ENCODE measurements at places on chromosomes 3 and 15.

GRCh38 chr3:194872669-194872977, 186.9 kb downstream of the FAM43A start:
- no peak for DNase-seq

DNA sequence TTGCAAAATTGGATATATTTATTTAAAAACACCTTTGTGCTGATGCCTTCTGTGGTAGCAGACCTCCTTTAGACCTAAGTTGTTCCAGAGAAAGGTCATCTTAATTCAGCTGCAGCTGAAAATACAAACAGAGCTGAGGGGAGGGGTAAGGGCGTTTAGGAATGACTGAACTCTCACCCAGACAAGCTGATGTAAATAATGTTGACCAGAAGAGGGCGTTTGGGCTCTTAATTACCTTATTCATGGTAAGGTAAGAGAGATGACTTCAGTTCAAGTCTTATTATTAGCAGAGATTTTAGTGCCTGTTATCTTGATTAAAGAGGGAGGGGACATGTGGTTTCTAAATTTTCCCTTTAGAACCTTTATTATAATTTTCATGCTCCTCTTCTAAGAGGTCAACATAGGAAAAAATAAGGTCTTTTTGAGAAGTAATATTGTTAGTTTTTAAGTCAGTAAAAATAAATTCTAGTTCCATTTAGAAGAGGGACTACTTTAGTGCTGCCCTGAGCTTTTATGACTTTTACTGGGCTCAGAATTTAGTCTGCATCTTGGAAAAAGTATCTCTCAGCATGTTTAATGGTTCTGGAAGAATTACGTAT, 46.3 kb downstream of the GPR171 start:
- DNase-seq, result peak; percentile 80

- DNase-seq, result no peak
These were observed 4.5 kb downstream of the CHST13 start for GRCh38 chr3:126528419-126528799.

DNA sequence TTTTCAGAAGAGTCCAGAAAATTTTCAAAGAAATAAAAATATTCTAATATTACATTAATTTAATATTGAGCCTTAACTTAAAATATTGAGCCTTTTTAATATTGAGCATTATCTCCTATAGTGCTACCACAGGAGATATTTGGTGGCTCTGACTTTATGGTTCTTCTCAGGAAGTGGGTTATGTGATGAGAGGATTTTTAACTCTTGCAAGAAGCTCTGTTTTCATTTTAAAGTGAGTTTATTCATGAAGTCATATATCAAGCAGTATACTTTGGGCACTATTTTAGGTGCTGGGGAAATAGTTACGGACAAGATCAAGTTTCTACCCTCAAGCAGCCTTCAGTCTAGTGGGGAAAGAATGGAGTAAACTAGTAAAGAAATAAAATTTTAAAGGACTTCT, 13.4 kb upstream of the MBNL1 start:
- DNase-seq, result no peak

GRCh38 chr3:167991213-167991612, 104.5 kb downstream of the GOLIM4 start:
- no peak for DNase-seq

- DNase-seq, result no peak
These were observed 22.4 kb downstream of the FNDC3B start for GRCh38 chr3:172061724-172062184.

GRCh38 chr3:126342991-126343648, 14.1 kb downstream of the KLF15 start:
- DNase-seq, result peak; percentile 20

DNA sequence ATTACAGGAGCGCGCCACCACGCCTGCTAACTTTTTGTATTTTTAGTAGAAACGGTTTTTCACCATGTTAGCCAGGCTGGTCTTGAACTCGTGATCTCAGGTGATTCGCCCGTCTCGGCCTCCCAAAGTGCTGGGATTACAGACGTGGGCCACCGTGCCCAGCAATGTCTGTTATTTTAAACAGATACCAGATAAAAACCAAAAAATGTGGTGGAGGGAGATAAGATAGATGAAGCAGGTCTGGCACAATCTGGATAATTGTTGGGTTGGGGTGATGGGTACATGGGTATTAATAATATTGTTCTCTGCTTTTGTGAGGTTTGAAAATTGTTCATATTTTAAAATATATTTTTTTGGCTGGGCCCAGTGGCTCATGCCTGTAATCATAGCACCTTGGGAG, 4.7 kb downstream of the RNF111 start:
- DNase-seq, result no peak

DNA sequence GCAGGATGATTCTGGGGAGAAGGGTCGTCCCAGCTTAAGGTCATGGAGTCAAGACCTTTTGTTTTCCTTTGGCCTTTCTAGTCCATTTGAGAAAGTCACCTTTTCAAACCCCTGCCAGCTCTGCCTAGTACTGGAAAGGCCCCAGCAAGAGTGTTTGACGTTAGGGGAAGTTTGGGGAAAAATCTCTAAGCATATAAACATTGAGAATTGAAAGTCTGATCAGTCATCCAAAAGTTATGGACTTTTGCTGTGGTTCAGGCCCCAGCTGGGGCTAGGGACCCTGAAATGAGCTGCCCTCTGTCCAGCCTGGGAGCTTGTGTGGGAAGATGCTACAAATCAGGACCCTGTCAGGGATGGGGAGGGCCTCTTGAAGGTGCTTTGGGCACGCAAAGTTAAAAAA, 21.6 kb downstream of the SLC6A6 start:
- no peak for DNase-seq

DNA sequence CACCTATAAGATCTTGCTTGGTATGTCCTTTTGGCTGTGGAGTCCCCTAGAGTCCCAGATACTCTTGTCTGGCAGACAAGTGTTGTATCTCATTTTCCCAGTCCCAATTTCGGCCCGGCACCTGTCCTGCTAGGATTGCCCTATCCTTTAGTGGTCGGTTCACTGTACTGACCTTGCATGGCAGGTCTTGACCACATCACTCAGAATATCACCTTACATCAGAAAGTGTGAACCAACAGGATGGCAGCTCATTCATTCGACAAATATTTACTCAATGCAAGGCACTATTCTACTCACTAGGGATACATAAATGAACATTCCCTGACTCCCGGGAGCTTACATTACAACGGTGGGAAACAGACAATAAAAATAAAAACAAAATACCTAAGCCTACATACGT, 5.7 kb upstream of the CCDC80 start:
- no peak for DNase-seq

DNA sequence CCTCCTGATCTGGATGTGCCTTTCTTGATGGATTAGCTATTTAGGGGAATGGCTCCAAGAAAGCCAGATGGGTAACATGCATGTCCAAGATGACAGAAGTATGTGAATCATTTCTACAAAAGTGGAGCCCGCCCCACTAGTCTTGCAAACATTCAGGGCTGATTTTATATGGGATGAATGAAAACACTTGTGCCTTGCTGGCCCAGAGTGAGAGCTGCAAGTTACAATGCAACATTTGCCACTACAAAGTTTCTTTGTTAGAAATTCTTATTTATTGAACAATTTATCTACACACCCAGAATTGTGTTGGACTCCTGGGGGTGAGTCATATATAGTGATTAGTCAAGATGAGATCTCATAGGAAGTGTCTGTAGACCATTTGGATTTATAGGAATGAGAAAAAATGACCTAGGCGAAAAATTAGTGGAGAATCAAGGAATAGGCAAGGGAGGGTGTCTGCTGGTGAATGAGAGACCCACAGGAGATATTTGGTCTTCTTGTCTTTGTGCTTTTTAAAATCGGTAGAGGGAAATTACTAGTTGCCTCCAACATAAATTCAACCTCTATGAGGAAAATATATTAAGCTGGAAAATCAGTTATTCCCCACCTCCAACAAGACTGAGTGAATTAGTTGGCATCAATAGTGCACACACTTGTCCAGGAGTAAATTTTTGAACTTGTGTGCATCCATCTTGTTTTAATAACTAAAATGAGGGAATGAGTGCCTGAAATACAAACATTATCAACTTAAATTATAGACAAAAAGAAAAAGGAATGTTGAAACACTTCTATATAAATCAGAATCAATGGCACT, 53.5 kb upstream of the DCBLD2 start:
- no peak for DNase-seq

DNA sequence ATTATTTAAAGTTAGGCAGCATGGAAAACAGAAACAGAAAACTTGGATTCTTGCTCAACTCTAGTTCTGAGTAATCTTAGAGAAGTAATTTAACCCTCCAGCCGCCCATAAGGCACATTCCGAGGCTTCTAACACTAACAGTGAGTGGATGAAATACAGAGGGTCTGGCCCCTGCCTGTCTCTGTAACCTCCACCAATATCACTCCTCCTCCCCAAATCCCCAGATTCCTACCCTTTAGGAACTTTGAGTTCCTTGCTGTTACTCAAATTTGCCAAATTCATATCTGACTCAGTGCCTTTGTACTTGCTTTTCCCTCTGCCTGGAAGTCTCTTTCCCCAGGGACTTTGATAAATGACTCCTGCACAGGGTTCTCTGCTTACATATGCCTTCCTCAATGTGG, 112.5 kb upstream of the TGFBR2 start:
- no peak for DNase-seq

GRCh38 chr3:35666888-35667287, 27.6 kb downstream of the ARPP21 start:
- DNase-seq, result no peak

DNA sequence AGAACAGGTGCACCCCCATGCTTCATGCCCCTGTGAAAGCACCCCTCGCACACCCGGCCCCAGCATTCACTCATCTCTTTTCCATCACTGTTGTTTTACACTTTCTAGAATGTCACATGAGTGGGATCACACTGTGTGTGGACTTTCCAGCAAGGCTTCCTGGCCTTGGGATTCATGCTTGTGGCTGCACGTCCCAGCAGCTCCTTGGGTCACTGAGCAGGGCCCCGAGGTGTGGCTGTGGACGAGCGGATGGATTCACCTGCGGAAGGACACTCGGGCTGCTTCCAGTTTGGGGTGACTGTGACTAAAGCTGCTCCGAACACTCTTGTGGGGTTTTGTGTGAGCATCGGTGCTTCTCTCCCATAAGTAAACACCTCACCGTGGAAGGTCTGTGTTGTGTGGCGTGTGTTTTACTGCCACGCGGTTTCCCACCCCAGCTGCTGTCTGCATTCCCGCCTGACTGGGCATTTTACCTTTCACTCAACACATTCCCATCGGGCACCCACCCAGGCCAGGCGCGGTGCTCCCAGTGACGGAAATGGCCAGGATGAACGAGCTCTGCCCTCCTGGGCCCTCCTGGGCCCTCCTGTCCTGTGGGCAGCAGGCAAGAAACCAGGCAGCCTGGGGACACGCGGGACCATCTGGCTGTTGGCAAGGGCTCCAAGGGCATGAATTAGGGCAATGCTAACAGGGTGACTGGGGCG, 41.4 kb downstream of the DNAJB8 start:
- DNase-seq, result no peak

DNA sequence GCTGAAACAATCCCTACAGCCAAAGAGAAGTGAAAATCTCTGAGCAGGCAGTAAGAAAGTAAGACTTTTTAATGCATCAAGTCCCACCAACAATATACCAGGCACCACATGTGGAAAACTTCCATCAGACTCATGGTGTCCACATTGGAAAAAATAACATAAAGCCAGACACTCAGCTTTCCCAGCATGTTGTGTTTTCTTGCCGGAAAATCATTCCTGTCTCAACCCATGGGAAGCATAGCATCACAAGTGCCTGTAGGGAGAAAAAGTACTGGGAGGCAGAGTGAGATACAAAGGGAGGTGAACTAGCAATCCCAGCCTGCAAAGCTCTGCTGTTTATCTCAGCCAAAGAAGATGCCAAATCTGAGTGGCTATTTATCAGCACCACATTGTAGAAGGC, 868.9 kb downstream of the SI start:
- DNase-seq, result no peak

GRCh38 chr3:161657786-161658185, 161.2 kb downstream of the OTOL1 start:
- DNase-seq, result no peak

DNA sequence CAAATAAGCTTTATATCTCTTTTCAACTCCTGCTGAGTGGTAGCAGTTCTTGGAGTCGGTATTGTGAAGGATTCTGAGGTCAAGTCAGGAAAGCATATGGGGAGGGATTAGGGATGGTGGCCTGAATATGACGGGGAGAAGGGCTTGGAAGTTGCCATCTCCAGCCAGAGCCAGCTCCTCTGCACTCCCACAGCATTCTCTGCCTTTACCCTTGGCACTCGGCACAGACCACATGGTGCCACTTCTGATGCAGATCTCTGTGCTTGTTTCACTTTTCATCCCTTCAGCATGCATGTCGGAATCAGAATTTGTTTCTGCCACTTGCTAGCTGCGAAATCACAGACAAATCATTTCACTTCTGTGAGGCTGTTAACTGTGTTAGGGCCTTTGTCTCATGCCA, 52.5 kb downstream of the RAB11A start:
- DNase-seq, result no peak

GRCh38 chr3:52385157-52385556, 59.7 kb downstream of the SEMA3G start:
- DNase-seq, result no peak
